ENCODE measurements at places on chromosomes 5 and 9. TPM values are rescaled to one million over a fixed set of nuclear protein-coding genes. Genes with fewer than 3 reads are reported as not detected.

Gene CARD6
- 0.23 TPM for total RNA-seq

Gene GLRA1
- not detected for total RNA-seq

Gene CNTFR
- total RNA-seq = 1.9 TPM

Gene C9orf152
- total RNA-seq = not detected

Gene TRPM6
- 0.47 TPM for total RNA-seq

Gene LRRC26
- 0.16 TPM for total RNA-seq

Gene PTGDS
- total RNA-seq = 1.9 TPM

Gene RAB14
- 29.7 TPM for total RNA-seq

Gene SPINK1
- total RNA-seq = not detected

Gene SPATA31C1
- total RNA-seq = 0.08 TPM

Gene SHISAL2B
- 3.9 TPM for total RNA-seq

Gene CTSL
- total RNA-seq = 30.4 TPM

Gene GABRA1
- total RNA-seq = 0.16 TPM

Gene DMRT3
- total RNA-seq = not detected

Gene SH3TC2
- total RNA-seq = 0.04 TPM

Gene ADRB2
- total RNA-seq = 1.3 TPM

Gene ABCA1
- total RNA-seq = 2.9 TPM

Gene DENND4C
- total RNA-seq = 30.8 TPM

Gene LRRTM2
- total RNA-seq = not detected

Gene SPOCK1
- total RNA-seq = 10.5 TPM

Gene PDLIM4
- 31.8 TPM for total RNA-seq

Gene RMRP
- 8,626 TPM for total RNA-seq

Gene PKN3
- total RNA-seq = 16.3 TPM

Gene LCN12
- total RNA-seq = 0.69 TPM

Gene TTLL11
- 1.4 TPM for total RNA-seq

Gene FGF1
- total RNA-seq = 0.21 TPM

Gene RORB
- total RNA-seq = 4.5 TPM

Gene SPATA31D4
- not detected for total RNA-seq

Gene DOCK2
- total RNA-seq = 9.4 TPM

Gene TRIM7
- 0.66 TPM for total RNA-seq

Gene APBA1
- 0.58 TPM for total RNA-seq

Gene PRSS3
- total RNA-seq = 2.5 TPM

Gene RLN2
- 4.7 TPM for total RNA-seq

Gene SAPCD2
- 60.3 TPM for total RNA-seq

Gene EXD3
- total RNA-seq = 4.4 TPM

Gene TMEM141
- 71.4 TPM for total RNA-seq

Gene ASS1
- 98.1 TPM for total RNA-seq

Gene SPINK7
- not detected for total RNA-seq

Gene STPG3
- total RNA-seq = not detected

Gene C6
- total RNA-seq = not detected

Gene ZFP37
- 5.0 TPM for total RNA-seq

Gene MYO10
- 114 TPM for total RNA-seq

Gene GDA
- total RNA-seq = 4.1 TPM

Gene PLPP6
- 15.2 TPM for total RNA-seq

Gene RMI1
- 34.2 TPM for total RNA-seq
